ENCODE measurements at places on chromosomes 6 and 20.

- DNase-seq: no peak
Observed at GRCh38 chr6:127586372-127586771, 9.4 kb downstream of the C6orf58 start.

- DNase-seq: peak; percentile 96
Observed at GRCh38 chr6:37459981-37460800, 27.2 kb downstream of the CMTR1 start.

- no peak for DNase-seq
Observed at GRCh38 chr20:59448851-59449444, 148.5 kb downstream of the EDN3 start.

DNA sequence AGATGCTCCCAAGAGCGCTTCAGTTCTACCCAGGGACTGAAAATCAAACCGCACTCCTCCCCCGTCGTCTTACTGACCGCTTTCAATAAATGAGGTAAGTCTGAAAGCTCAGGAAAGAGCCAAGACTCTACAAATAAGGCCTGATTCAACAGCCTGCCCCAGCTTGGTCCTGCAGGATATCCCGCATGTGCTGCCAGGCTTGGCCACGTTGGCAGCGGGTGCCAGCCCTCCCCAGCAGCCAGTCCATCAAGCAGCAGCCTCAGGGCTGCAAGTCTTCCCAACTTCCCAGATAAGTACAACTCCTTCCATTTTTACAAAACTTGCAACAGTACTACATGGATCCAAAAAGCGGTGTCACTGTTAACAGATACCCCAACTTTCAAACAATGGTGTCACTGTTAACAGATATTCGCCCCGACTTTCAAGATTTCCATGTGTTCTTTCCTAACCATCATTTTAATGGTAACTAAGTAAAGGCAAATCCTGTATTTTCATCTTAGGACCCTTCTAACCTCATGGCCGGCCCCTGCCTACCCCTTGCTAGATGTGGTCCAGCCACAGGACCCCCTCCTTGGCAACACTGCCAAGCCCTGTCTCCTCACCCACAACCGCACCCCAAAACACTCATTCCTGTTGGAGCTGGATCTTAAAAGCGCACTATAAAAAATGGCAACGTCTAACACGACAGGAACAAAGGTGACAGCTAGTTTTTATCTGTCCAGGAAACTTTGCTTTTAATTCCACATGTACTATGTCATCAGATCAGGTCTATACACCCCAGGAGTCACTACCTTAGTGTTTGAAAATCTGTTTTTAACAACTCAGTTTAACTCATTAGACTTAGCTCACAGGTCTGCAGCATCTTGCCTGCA is 28.0 kb downstream of the DIDO1 start:
- DNase-seq: no peak

DNA sequence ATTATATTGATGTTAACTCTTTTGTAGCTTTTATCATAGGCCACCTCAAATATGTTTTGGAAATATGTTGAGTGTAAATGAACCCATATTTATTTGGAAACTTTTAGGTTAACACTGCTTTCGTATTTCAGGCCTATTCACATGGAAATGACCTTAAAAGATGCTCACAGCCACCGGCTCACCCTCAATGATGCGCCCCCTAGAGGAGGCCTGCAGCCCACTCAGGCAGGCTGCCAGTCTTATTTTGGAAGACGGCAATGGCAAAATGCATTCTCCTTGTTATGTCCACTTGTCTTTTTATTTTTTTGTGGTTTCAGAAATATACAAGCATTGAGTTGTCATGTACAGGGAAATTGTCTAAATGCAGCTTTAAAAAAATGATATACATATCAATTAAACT is 869.7 kb downstream of the PHF3 start:
- no peak for DNase-seq

DNA sequence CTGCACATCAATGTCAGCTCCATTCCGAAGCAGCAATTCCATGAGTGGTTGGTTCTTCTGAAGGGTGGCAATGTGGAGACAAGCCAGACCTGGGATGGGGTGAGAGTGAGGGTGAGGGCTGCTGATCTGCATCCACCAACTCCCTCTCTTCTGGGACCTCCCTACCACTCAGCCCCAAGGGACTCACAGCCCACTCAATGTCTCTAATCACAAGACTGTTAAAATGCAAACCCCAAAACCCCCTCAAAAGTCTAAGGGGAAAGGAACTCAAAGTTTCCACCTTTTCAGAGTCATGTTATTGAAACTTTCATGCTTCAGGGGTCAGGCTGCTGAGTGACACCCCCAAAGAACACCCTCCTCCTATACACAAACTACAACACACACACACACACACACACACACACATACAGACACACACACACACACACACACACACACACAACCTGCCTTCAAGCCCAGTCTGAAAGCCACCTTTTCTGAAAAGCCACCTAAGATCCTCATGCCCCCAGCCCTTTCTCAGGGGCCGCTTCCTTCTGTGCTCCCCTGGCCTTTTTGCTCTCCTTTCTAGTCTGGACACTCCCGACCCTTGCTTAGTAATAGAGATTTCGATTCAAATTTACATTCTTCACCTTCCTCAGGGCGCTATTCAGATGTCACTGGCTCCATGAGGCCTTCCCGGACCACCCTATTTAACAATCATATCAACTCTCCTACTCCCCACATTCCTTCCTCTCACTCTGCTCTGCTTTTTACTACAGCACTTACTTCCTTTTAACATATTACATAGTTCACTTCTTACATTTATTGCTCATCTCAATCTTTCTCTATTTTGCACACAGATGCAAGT is 3.3 kb upstream of the SLC35B2 start:
- DNase-seq: no peak

DNA sequence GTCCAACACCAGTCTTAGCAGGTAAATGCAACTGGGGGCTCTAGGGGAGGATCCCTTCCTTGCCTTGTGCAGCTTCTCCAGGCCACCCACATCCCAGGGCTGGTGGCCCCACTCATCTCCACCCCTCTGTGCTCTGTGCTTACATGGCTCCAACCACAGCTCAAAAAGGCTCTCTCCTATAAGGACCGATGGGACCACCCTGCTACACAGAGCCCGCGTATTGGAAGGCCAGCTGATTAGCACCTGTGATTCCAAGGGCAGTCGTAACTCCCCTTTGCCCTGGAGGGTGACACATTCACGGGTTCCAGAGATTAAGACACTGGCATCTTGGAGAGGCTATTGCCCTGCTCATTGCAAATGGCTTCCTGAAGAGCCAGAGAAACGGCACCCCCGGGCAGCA is 84.8 kb downstream of the BMP7 start:
- DNase-seq: no peak

DNA sequence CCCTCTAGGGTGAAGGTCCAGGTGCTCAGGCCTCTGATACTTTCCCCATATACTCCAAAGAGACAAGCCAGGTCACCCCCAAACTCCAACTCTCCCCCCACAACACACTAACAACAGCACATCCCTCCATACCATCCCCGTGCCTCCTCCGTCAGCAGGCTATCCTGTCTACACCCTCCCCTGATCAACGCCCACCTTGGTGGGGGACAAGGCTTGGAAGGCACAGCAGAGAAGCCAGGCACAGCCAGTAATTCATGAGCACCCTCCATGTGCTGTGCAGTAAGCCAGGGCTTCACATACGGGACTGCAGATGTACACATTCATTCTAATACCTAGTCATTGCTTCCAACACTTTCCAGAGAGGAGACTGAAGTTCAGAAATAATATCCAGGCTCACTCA is 57.6 kb downstream of the TRERF1 start:
- no peak for DNase-seq

GRCh38 chr20:63568170-63568981 is 5.7 kb downstream of the HELZ2 start:
- DNase-seq: no peak

- no peak for DNase-seq
Observed at GRCh38 chr6:158639056-158639455, 5.5 kb downstream of the DYNLT1 start.

- peak; percentile 51 for DNase-seq
Observed at GRCh38 chr20:19974630-19975435, 42.3 kb upstream of the NAA20 start.

GRCh38 chr6:106886922-106887797 is 87.4 kb downstream of the CD24 start:
- DNase-seq: no peak

DNA sequence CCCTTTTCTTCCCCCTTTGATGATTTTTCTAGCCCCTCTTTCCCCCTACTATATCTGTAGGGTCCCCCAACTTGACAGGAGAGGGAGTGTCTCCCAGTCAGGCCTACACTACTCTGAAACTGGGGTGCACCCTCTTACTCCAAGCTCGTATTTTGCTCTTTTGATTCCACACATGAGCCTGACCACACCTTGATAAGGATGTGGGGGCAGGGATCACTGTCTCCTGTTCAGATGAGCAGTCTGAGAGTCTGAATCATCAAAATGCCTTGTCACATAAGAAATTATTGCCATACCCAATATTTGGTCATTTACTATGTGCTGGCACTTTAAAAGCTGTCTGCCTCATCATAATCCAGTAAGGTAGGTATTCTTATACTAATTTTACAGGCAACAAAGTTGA is 15.9 kb downstream of the PNPLA1 start:
- DNase-seq: no peak

Data from DMS79 (cell line).